ENCODE measurements at places on chromosomes 3 and 15.

DNA sequence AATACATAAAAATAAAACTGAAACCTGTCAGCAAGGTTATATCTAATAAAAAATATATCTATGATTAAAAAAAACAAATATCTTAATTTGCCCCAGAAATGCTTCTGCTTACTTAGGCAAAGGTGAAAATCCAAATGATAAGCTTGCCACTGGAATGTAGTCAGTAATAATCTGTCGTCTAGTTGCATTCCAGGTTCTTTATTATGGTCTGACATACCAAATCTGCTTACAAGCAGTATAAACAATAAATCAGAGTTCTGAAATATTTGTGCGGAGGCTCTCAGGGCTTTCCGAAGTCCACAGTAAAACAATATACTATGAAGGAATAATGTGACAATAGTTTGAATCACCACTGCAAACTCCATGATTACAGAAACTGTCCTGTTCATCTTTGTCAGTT is 1133.5 kb downstream of the ROBO1 start:
- no peak overlapping the region for H3K4me3 ChIP-seq
- peaks cover 56% of the 10 kb centered on the region for H3K36me3 ChIP-seq

DNA sequence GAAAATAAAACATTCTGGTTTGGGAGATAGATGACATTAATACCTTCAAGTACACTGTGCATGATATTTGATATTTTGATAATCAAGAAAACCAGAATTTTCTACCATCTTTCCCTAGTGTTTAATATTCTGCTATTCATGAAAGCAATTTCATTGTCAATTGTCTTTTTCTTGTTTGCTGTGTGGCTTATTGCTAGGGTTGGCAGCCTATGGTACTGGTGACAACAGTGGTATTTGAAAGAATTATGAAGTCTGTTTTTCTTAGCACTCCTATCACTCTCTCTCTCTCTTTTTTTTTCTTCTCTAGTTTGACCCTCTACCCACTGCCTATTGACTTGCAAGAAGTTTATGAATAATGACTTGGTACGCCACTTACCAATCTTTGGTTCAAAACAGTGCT is 15.4 kb downstream of the RNF13 start:
- H3K27ac ChIP-seq: no peak overlapping the region
- H3K4me3 ChIP-seq: no peak overlapping the region
- no peaks in the 10 kb centered on the region for H3K4me1 ChIP-seq
- H3K27me3 ChIP-seq: no peaks in the 10 kb centered on the region
- H3K36me3 ChIP-seq: peaks cover 54% of the 10 kb centered on the region

GRCh38 chr3:157045238-157045850 is 114.6 kb downstream of the CCNL1 start:
- no peak overlapping the region for H3K4me3 ChIP-seq
- peaks cover 12% of the 10 kb centered on the region for H3K27me3 ChIP-seq
- no peak overlapping the region for H3K27ac ChIP-seq
- DNase-seq: no peak
- peaks cover 5% of the 10 kb centered on the region for H3K4me1 ChIP-seq
- H3K36me3 ChIP-seq: no peaks in the 10 kb centered on the region

- peaks cover 19% of the 10 kb centered on the region for H3K4me1 ChIP-seq
- H3K4me3 ChIP-seq: no peak overlapping the region
- no peaks in the 10 kb centered on the region for H3K36me3 ChIP-seq
- DNase-seq: no peak
- H3K27ac ChIP-seq: no peak overlapping the region
Measured at GRCh38 chr15:73331991-73332925, 36.5 kb downstream of the HCN4 start.

GRCh38 chr3:171219258-171219657 is 192.7 kb upstream of the SLC2A2 start:
- no peak for DNase-seq
- H3K27ac ChIP-seq: no peak overlapping the region
- H3K4me1 ChIP-seq: no peaks in the 10 kb centered on the region
- H3K4me3 ChIP-seq: no peak overlapping the region

GRCh38 chr15:95839367-95839782 is 491.1 kb upstream of the NR2F2 start:
- no peaks in the 10 kb centered on the region for H3K36me3 ChIP-seq
- DNase-seq: no peak
- peaks cover 53% of the 10 kb centered on the region for H3K4me1 ChIP-seq
- no peak overlapping the region for H3K4me3 ChIP-seq
- H3K27ac ChIP-seq: peak overlapping the region; percentile 69
- peaks cover 3% of the 10 kb centered on the region for H3K27me3 ChIP-seq

GRCh38 chr3:121989943-121990342 is 32.1 kb downstream of the ILDR1 start:
- no peaks in the 10 kb centered on the region for H3K4me1 ChIP-seq
- DNase-seq: no peak
- H3K27me3 ChIP-seq: peaks cover 2% of the 10 kb centered on the region
- no peaks in the 10 kb centered on the region for H3K36me3 ChIP-seq
- no peak overlapping the region for H3K27ac ChIP-seq

DNA sequence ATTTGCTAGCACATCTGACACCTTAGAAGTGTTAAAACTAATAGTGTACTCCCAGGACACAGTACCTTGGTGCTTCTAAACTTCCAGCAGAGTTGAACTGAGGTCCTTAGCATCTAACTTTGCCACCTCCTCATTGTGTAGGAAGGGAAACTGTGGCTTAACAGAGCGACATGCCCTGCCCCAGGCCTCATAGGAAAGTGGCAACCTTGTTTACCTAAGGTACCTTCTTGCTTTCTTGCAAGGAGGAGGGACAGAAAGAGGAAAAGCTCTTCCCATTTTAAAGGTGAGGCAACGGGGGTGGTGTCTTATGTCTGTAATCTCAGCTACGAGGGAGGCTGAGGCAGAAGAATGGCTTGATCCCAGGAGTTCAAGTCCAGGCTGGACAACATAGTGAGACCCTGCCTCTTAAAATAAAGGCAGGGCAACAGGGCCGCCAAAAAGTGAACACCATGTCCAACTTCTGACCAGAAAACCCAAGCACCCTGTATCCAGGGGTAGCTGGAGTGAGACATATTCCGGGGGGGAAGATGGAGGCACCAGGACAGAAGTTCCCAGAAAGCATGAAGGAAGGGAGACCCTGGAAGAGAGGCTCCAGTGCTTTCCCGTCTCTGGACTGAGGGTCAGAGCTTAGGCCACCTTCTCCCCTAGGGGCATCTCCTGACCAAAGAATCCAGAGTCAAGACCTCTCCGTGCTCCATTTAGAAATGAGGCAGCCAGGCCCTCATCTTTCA is 540 bp upstream of the KLHL40 start:
- H3K4me3 ChIP-seq: no peak overlapping the region
- peaks cover 14% of the 10 kb centered on the region for H3K27me3 ChIP-seq
- no peak for DNase-seq
- H3K36me3 ChIP-seq: no peaks in the 10 kb centered on the region

DNA sequence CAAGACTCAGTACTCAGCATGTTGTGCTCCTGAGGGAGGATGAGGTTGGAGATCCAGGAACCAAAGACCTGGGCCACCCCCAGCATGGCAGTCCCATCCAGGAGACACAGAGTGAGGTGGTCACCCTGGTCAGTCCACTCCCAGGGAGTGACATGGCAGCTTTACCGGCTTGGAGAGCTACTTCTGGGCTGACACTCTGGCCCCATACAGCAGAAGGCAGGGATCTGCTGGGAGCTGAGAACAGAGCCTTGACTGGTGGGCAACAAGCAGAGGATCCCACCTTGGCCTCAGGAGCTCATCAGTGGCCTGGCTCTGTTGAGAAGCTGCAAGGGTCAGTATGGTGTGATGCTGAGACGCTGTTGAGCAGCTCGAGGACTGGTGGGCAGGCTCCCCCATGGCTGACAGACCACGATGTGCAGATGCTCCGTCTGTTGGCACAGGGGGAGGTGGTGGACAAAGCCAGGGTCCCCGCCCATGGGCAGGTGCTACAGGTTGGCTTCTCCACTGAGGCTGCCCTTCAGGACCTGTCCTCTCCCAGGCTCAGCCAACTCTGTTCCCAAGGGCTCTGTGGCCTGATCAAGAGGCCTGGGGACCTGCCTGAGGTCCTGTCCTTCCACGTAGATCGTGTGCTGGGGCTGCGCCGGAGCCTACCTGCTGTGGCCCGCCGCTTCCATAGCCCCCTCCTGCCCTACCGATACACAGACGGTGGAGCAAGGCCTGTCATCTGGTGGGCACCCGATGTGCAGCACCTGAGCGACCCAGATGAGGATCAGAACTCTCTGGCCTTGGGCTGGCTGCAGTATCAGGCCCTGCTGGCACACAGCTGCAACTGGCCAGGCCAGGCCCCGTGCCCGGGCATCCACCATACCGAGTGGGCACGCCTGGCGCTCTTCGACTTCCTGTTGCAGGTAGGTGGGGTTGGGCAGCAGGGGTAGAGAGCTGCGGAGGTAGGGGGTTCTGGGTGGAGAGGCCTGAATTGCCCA is 53.8 kb downstream of the GASK1A start:
- H3K4me1 ChIP-seq: peaks cover 5% of the 10 kb centered on the region
- H3K36me3 ChIP-seq: no peaks in the 10 kb centered on the region
- no peak overlapping the region for H3K4me3 ChIP-seq
- DNase-seq: no peak
- peaks cover 13% of the 10 kb centered on the region for H3K27me3 ChIP-seq

- H3K27ac ChIP-seq: no peak overlapping the region
- H3K4me1 ChIP-seq: no peaks in the 10 kb centered on the region
- H3K36me3 ChIP-seq: no peaks in the 10 kb centered on the region
- no peak overlapping the region for H3K4me3 ChIP-seq
- DNase-seq: no peak
- H3K27me3 ChIP-seq: no peaks in the 10 kb centered on the region
Measured at GRCh38 chr3:145983101-145983500, 177.9 kb downstream of the PLOD2 start.

- H3K4me1 ChIP-seq: no peaks in the 10 kb centered on the region
- H3K27ac ChIP-seq: no peak overlapping the region
- H3K36me3 ChIP-seq: no peaks in the 10 kb centered on the region
- no peak overlapping the region for H3K4me3 ChIP-seq
Measured at GRCh38 chr15:74109713-74110112, 20.7 kb upstream of the ISLR2 start.

DNA sequence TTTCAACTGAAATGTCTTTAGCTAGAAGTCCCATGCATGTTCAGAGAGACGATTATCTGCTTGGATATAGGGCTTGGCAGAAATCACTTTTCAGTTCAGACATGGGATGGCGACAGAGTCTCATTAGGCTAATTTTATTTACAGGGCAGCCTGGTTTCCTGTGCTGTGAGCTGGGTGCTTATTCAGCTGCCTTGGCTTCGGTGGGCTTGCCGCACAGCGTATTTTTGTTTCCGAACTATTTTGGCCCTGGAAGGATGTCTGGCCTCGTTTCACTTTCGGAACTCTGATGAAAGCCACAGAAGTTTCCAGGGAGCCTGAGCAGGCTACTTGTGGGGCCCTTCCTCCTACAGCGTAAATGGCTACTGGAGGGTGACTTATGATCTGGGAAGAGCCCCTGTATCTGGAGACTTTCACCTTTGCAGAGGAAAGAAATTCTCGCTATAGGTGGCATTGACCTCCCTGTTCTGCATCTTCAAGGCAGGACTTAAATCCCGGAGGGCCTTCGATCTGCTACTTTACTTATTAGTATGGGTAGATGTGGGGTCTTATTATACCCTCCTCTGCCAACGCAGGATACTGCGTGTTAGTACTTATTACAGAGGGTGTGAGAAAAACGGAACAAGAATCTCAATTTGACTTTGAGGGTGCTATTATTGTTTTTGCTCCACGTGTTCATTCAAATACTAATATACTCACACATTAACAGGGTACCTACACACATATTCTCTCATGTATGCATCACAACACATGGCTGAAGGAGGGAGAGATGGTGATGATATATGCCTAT is 364.0 kb upstream of the RBMS3 start:
- peak; percentile 9 for DNase-seq
- peaks cover 16% of the 10 kb centered on the region for H3K4me1 ChIP-seq
- no peak overlapping the region for H3K4me3 ChIP-seq
- no peaks in the 10 kb centered on the region for H3K36me3 ChIP-seq
- no peak overlapping the region for H3K27ac ChIP-seq
- H3K27me3 ChIP-seq: peaks cover 7% of the 10 kb centered on the region

- H3K4me3 ChIP-seq: no peak overlapping the region
- H3K36me3 ChIP-seq: no peaks in the 10 kb centered on the region
- no peak for DNase-seq
- H3K4me1 ChIP-seq: no peaks in the 10 kb centered on the region
- H3K27ac ChIP-seq: no peak overlapping the region
Measured at GRCh38 chr3:108877901-108878300, 55.3 kb downstream of the TRAT1 start.

DNA sequence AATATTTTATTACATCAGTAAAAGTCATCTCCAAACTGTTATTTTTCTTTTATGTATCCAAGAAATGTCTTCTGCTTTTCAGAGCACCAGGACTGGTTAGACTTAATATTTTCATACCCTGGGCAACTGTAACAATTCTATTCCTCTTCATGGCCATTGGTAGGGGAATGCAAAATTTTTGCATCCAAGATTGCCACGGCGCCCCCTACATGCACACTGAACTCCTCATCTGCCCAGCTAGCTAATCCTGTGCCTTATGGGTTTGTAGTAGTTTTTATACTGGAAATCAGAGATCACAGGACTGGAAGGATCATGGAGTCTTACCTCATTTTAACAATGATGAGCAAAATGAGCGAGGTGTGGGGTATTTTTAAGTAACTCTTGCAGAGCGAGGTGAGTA is 74.2 kb downstream of the CRTC3 start:
- H3K27ac ChIP-seq: no peak overlapping the region
- no peak overlapping the region for H3K4me3 ChIP-seq
- H3K36me3 ChIP-seq: peaks cover 28% of the 10 kb centered on the region
- H3K4me1 ChIP-seq: peaks cover 36% of the 10 kb centered on the region
- no peak for DNase-seq

GRCh38 chr15:75669191-75669878 is 21.6 kb downstream of the SNX33 start:
- H3K27me3 ChIP-seq: peaks cover 10% of the 10 kb centered on the region
- H3K36me3 ChIP-seq: peaks cover 5% of the 10 kb centered on the region
- H3K27ac ChIP-seq: peak overlapping the region; percentile 51
- DNase-seq: no peak

GRCh38 chr3:41200669-41201021 is 1.3 kb downstream of the CTNNB1 start:
- H3K27me3 ChIP-seq: peaks cover 3% of the 10 kb centered on the region
- H3K4me3 ChIP-seq: peak overlapping the region; percentile 99
- DNase-seq: peak; percentile 22
- H3K4me1 ChIP-seq: peaks cover 57% of the 10 kb centered on the region
- peak overlapping the region; percentile 97 for H3K27ac ChIP-seq
- H3K36me3 ChIP-seq: peaks cover 4% of the 10 kb centered on the region

- H3K4me3 ChIP-seq: no peak overlapping the region
- peaks cover 30% of the 10 kb centered on the region for H3K4me1 ChIP-seq
- H3K36me3 ChIP-seq: peaks cover 11% of the 10 kb centered on the region
- no peak overlapping the region for H3K27ac ChIP-seq
- peaks cover 4% of the 10 kb centered on the region for H3K27me3 ChIP-seq
Measured at GRCh38 chr15:65092911-65093792, 16.6 kb downstream of the KBTBD13 start.

- H3K27ac ChIP-seq: peak overlapping the region; percentile 57
- no peaks in the 10 kb centered on the region for H3K36me3 ChIP-seq
- DNase-seq: no peak
- no peaks in the 10 kb centered on the region for H3K27me3 ChIP-seq
Measured at GRCh38 chr3:65878831-65879230, 159.9 kb downstream of the MAGI1 start.

Measured in nephron progenitor cell (in vitro differentiated cells).